ENCODE measurements at places on chromosomes 3 and 15.

GRCh38 chr15:78456426-78456825 is 18.4 kb downstream of the IREB2 start:
- no peak for DNase-seq

DNA sequence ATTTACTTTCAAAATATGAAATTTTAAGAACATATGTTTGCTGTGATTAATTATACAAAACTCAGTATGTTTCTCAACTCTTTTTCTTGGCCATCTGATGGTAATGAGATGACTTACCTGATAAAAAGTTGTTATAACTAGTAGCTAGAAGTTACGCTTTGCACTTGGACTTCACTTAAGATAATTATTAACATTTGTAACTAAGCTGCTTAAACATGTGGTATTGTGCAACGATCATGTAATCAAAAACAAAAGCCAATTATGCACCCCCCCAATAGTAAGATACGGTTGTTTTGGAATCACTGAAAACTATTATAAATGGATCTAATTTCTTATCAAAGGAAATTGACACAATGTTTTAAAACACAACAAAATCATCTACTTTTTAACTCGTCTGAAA is 342.9 kb downstream of the CNTN3 start:
- DNase-seq, result no peak

- DNase-seq, result no peak
These were observed 60.5 kb upstream of the TBC1D5 start for GRCh38 chr3:17802950-17803349.

GRCh38 chr3:38005076-38006020 is 14.8 kb downstream of the VILL start:
- no peak for DNase-seq

GRCh38 chr3:109597444-109597843 is 260.1 kb upstream of the DPPA4 start:
- DNase-seq, result no peak
